ENCODE measurements at places on chromosomes 7 and 10. TPM values are rescaled to one million over a fixed set of nuclear protein-coding genes. Genes with fewer than 3 reads are reported as not detected.

The VWC2 gene
- total RNA-seq = not detected

The ZNF32 gene
- 21.0 TPM for total RNA-seq

- DNase-seq = no peak
Measured at GRCh38 chr7:27438881-27439589, 196.4 kb downstream of the EVX1 start.

GRCh38 chr7:4065190-4065589 is 616.9 kb upstream of the FOXK1 start:
- no peak for DNase-seq

GRCh38 chr7:151673216-151673615 is 153.5 kb upstream of the RHEB start:
- DNase-seq = no peak

GRCh38 chr7:69840248-69840647 is 242.0 kb downstream of the AUTS2 start:
- DNase-seq = no peak

DNA sequence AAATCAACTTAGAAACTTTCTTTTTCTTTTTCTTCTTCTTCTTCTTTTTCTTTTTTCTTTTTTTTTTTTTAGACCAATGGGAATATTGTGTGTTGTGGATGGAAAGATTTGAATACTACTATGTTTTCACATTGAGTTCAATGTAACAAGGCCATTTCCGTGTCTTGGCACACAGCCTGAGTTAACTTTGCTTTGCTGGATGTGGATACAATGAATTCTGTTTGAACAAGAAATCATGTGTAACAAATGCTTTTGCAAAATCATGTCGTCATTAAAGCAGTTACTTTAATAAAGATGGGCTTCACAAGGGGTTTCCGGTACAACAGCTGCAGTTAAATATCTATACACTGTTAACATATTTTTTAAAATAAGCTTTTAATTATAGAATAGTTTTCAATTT is 13.5 kb upstream of the ENTPD1 start:
- DNase-seq = peak; percentile 74

DNA sequence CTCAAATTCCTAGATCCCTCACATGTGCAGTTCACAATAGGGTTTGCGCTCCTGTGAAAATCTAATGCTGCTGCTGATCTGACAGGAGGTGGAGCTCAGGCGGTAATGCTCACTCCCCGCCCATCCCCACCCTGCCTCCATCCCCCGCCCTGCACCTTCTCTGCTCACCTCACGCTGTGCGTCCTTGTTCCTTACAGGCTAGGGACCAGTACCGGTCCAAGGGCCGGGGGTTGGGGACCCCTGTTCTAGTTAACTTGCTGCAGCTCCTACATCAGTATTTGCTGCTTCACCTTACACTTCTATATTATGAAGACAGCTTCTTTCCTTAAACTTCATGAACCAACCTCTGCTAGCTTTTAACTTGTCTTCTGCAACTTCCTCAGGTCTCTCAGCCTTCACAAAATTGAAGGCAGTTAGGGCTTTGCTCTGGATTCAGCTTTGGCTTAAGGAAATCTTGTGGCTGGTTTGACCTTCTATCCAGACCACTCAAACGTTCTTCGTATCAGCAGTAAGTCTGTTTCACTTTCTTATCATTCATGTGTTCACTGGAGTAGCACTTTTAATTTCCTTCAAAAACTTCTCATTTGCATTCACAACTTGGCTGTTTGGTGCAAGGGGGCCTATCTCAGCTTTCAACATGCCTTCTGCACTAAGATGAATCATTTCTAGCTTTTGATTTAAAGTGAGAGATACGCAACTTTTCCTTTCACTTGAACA is 1.7 kb upstream of the TNKS2 start:
- DNase-seq = no peak

GRCh38 chr10:100710151-100710871 is 35.1 kb upstream of the PAX2 start:
- DNase-seq = no peak

The TMEM213 gene
- total RNA-seq = not detected

DNA sequence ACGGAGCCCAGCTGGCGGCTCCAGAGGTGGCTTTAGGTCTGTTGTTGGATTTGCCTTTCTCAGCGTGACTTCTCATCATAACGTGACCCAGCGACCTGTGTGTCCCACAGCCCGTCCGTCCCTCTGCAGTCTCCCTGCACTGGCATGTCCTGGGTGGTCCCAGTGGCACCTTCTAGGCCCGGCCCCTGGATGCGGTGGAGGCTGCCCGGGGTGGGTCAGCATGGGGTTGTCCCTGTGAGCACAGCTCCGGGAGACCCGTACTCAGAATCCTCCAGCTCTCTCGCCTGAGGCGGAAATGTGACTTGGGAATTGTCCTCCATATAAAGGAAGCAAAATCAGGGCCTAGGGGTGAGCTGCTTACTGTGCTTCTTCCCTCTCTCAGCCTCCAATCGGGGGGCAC is 25.6 kb upstream of the AP5Z1 start:
- DNase-seq = no peak

The MRC1 gene
- 2.4 TPM for total RNA-seq

The PRPS1L1 gene
- not detected for total RNA-seq

- no peak for DNase-seq
Measured at GRCh38 chr10:68668231-68668630, 52.8 kb upstream of the CCAR1 start.

- no peak for DNase-seq
Measured at GRCh38 chr7:100573691-100574361, at the start of gene SAP25. SAP25 (minus strand) TSS chr7:100573900; CDS start chr7:100573742, 158 bp downstream.

- DNase-seq = no peak
Measured at GRCh38 chr10:68992636-68993440, 4.2 kb downstream of the KIFBP start.

- peak; percentile 76 for DNase-seq
Measured at GRCh38 chr7:148527717-148528168, 62.8 kb upstream of the C7orf33 start.

- DNase-seq = no peak
Measured at GRCh38 chr10:117503244-117504205, 39.0 kb upstream of the EMX2 start.

The AZGP1 gene
- total RNA-seq = not detected

The MYL10 gene
- not detected for total RNA-seq

DNA sequence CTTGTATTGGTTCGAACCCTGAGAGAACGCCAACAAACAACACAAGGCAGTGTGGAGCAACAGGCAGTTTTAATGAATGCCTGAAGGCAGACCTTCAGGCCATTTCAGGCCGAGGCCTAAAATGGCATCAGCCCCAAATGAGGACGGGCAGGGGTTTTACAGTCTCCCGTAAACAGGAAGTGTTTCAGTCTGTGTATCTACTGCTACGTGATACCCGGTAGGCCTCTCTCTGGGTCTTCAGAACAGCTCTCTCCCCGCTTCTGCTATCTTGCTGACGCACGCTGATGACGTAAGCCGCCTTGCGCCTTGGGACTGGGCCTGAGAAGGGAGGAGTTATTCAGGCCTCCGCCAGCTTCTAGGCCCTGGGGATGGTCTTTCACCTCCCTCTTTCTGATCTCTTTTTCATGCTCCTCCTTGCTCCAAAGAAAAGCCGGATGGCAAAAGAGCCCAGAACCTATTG is 67.7 kb downstream of the ST8SIA6 start:
- no peak for DNase-seq

- peak; percentile 24 for DNase-seq
Measured at GRCh38 chr10:67818323-67818722, 19.7 kb downstream of the DNAJC12 start.

GRCh38 chr10:52423369-52423768 is 109.3 kb downstream of the DKK1 start:
- DNase-seq = no peak

Measured in pulmonary artery endothelial cell (primary cell).